ENCODE measurements at places on chromosomes 11 and 22.

DNA sequence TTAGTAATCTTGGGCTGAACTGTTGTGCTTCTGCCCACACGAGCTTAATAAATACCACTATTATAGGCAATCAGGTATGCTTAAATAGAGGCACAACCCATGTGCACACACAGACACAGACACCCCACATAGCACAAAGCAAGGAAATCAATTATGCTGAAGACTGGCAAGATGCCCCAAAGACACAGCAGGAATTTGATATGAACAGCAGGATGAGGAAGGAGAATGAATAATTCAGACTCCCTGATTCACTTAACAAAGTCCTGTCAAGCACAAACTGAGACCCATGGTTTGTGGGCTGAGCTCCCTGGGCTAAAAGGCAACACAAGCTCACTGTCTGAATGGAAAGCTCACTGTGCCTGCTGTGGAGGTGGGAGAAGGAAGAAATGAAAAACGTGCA is 42.5 kb downstream of the RBFOX2 start:
- DNase-seq: no peak

DNA sequence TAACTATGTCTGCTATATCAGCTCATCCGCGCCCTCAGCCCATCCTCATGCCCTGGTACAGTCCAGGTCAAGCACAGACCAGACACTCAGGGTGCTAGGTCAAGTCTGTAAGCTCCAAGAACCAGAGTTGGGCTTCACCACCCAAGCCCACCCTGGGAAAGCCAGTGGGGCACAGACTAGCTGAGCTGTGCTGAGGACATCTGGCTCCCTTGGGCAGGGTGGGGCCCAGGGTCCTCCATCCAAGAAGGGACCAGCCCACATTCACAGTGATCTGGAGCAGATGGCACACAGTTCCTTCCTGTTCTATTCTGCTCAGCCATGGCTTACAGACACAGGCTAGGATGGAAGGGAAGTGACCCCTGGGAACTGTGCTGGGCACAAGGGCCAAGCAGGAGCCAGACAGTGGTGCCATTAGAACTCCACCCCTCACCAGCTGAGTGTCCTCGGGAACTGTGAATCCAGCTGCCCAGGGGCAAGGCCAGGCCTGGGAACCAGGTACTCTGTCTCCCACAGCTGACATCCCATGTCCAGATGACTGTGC is 9.1 kb downstream of the P2RY6 start:
- no peak for DNase-seq

- DNase-seq: peak; percentile 11
These were observed 55.2 kb upstream of the WNT7B start for GRCh38 chr22:46031965-46032851.

DNA sequence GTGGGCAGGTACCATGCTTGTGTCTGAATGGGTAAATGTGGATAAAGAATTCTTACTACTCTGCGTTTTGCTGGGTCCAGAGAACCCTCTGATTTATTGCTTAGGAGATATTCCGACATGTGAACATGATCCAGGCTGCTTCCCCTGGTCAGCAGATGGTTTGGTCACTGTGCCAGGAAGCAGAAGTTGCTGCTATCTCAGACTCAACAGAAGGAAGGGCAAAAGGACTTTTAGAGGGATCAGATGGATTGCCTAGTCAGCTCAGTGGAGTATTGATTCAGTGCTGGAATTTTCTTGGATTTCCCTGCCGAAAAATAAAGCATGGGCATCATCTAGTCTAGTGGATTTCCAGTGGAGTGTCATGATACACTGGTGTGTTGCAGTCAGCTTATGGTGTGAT is 440.1 kb downstream of the NTM start:
- no peak for DNase-seq

GRCh38 chr11:37857726-37858125 is 1259.7 kb upstream of the RAG2 start:
- no peak for DNase-seq

Measured in WTC11 (cell line).